ENCODE measurements at places on chromosomes 3 and 15.

- DNase-seq, result no peak
These were observed at the start of gene FBXO40 for GRCh38 chr3:121592856-121593702. Gene FBXO40, plus strand, starts transcription at chr3:121593379. Its CDS starts 27,197 bp downstream, at chr3:121620576.

DNA sequence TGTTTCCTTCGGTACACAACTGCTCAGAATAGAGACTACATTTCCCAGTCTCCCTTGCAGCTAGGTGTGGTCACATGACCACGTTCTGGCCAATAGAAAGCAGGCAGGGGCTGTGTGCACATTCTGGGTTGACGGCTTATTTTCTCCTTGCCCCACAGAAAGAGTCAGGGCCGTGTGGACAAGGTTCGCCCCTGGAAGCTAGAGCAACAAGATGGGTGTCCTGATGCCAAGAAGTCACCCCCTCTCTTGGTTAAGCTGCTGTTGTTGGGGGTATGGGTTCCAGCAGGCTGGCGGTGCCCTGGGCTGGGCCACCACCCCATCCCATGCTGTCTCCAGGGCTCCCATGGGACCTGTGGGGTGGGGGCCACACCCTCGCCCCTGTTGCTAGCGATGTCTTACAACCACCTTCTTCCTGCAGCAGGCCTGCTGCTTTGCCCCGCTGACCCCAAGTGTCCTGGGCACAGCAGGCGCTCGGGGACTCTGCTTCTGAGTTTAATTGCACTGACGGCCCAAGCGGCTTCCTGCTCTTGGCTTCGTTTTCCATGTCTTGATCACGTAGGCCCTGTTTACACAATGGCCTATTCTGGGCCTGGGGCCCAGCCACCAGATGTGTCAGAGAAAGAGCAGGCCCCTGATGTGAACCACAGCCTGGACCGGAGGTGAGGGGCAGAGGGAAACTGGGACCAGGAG is 24.9 kb downstream of the ABTB1 start:
- peak; percentile 76 for DNase-seq

DNA sequence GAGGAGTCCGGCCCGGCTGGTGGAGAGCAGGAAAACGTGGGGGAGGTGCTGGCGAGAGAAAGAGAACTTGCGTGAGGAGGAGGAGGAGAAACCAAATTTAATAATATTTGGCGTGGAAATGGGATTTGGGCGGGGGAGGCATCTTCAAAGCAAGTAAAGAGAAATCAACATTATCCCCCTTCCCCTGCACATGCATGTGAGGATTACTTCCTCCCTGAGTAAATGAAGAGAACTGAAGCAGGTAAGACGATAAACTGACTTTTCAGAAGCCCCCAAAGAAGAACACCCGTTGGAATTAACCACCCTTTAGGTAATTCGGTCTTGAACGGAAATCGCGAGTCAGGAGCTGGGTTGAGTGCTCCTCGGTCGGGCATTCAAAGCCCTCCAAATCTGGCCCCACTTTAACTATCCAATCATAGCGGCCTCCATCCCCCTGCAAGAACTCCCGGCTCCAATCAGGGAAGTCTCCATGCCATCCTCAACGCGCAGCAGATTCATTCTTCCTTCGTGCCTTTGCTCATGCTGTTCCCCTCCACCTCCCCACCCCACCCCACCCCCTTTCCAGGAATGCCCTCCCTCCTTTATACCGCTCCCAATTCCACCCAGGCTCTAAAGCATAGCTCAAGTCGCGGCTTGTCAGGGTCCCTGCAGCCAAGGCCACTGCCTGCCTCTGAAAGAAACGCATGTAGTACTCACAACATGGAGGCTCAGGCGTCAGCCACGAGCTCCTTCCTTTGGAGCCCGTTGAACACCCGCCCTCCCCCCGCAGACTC is 545 bp upstream of the RFX7 start:
- DNase-seq, result peak; percentile 5

- DNase-seq, result no peak
These were observed 262.5 kb downstream of the SOX2 start for GRCh38 chr3:181974198-181974597.

DNA sequence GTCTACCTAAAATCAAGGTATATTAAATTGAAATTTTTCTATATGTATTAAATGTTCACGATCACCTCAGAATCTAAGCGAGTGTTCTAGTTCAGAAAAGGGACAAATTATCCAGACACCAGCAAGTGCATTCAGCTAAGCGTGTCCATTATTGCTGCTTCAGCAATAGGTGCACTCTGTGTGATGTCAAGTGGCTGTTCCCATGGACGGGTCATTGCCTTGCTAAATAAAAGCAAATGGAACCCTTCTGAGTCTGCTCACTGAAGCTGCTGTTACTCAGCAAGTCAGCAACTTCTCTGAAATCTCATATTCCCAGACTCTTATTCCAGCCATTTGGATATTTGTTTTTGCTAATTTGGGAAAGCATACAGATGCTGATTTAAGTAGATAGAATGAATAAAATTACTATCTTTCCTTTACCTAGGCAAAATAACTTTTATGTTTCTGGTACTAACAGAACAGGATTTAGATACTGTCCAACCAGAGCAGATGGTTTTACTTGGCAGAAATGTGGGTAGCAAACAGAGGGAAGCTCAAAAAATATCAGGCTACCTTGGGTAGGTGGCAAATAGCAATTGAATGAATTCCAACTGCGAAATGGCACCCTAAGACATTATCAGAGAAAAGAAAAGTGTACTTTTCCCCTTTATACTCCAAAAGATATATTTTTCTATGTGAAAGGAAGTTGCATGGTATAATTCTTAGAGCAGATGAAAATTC is 407.0 kb downstream of the GAP43 start:
- DNase-seq, result no peak

DNA sequence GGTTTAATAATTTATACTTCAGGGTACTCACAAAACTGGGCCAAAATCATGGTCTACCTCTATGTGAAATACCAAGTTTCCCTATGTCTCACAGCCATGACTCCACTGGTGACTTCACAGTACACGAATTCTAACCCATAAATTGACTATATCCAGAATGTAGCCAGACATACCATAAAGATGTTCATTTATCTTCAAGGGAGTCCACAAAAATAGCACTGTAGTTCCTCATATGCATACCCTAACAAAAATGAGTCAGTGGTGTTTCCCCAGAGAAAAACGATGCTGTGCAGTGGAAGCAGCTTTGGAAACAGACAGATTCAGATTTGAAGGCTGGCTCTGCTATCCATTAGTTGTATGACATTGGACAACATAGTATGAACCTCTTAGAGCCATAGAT is 438.8 kb downstream of the FHIT start:
- no peak for DNase-seq

Measured in COLO829 (cell line).